Epithelial cell of umbilical artery (primary cell): ENCODE measurements at places on chromosomes 7 and 10. TPM values are rescaled to one million over a fixed set of nuclear protein-coding genes. Genes with fewer than 3 reads are reported as not detected.

ODAD2 gene
- total RNA-seq: 0.32 and 0.91 TPM in 2 replicates

CC2D2B gene
- total RNA-seq: 0.32 TPM in 1 of 2 replicates, not detected in the other

PNLIP gene
- total RNA-seq: not detected in 2 replicates

RAB19 gene
- 0.46 TPM in 1 of 2 replicates, not detected in the other for total RNA-seq

C10orf67 gene
- total RNA-seq: under 0.01 TPM in 1 of 2 replicates, not detected in the other

NAT16 gene
- total RNA-seq: not detected in 2 replicates
